BE2C (cell line): ENCODE measurements at places on chromosomes 11 and 22.

DNA sequence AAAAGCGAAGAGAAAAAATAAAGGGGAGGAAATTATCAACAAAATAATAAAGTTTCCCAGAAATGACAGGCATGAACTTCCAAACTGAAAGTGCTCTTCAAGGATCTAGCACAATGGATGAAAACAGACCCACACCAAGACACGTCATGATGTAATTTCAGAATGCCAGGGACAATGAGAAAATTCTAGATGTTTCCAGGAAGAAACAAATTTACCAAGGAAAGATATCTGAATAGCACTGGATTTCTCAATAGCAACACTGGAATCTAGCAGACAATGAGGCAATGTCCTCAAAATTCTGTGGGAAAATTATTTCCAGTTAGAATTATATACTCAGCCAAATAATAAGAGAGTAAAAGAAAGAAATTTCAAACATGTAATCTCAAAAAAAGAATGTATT, 46.0 kb downstream of the DENND5A start:
- DNase-seq = no peak

DNA sequence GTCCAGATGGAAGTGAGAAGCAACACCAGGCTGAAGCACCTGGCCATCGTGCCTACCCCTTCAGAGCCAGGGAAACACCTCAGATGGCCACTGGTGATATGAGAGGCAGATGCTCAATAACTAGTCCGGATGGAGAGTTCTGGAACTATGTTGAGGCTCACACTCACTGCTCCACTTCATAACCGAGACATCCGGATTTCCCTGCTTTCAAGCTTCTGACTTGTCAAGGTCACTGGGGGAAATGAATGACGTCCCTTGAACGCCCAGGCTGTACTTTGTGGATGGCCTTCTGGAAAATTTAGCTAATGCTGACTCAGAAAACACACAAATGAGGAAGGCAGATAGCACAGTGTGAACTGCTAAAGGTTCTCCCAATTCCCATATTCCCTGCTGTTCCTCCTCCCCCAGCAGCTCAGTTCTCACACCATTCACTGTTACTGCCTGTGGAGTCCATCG, at the start of gene LYVE1:
Gene LYVE1 (minus strand): TSS at position 180 of the 456 bp plus-strand sequence. CDS start 133 bp downstream, at position 47.
- DNase-seq = no peak

DNA sequence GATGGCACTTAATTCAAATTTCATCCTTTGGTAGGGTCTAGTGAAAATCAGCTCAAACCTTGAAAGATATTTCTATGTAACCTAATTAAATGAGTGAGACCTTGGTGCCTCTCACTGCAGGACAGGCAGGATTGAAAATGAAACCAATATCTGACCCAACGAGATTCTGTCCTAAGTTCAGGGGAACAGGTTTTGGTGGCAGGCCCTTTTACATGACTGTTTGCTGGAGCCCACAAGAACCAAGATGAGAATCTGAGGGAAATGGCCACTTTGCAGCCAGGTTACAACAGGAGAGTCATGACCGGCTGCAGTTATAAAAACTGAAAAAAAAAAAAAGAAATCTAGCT, 130.2 kb downstream of the TRIM44 start:
- no peak for DNase-seq

- no peak for DNase-seq
Measured at GRCh38 chr11:86580535-86580934, 91.9 kb downstream of the ME3 start.

DNA sequence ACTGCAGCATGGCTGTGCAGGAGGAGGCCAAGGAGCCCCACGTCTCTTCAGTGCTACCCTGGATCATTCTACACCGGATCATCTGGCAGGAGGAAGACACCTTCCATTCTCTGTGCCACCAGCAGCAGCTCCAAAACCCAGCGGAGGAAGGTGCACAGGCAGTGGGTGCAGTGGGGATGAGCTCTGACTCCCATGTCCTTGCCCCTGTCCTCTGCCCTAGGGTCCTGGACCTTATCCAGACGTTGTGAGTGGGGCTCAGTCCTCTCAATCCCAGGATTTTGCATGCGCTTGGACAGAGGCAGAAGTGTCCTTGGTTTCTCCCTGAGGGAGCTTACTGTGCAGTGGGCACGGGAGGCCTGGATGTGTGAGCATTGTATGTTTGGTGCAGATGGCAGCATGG, 61.3 kb downstream of the CABIN1 start:
- DNase-seq = no peak

DNA sequence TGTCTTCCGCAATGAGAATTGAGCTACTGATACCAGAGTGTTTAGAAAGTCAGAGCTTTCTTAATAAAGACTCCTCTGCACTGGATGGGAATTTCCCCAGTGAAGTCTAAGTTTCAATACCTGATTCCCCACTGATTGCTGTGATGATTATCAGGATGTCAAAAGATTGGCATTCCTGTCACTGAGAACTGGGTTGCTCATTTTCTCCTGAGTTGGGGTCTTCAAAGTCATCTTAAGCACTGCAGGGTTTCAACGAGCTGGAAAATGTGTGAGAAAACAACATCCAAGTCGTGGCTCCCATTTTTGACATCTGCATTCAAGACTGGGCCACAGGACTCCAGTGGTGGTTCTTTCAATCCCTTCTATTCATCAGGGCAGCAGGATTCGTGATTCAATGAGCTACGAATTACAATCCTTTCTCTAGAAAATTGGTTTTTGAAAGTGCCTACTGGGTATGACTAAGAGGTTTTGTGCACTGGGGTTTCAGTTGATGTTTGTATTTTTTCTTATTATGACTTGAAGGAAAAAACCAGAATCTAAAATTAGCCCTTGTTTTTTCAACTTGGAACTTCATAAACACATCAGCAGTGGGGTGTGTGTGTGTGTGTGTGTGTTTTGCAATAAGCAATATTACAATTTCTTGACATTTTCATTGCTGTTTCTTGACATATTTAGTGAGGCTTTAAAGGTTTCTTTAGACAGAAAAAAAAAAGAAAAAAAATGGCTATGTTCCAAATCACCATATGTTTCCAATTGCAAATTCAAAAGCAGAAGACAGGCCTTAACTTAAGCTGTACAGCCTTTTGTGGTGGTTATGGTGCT, 233.0 kb downstream of the FAM76B start:
- no peak for DNase-seq
